ENCODE measurements at places on chromosomes 2 and 18.

- no peak for DNase-seq
These were observed 245.0 kb upstream of the NT5C1B start for GRCh38 chr2:18834341-18834740.

DNA sequence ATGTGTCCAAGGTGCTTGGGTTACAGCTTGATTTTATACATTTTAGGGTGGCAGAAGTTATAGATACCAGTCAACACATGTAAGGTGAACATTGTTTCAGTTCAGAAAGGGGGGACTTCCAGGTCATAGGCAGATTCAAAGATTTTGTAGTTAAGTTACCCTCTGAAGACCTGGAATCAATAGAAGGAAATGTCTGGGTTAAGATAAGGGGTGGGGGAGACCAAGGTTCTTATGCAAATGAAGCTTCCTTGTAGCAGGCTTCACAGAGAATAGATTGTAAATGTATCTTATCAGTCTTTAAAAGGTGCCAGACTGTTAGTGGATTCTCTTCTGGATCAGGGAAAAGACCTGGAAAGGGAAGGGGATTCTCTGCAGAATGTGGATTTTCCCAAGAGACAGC, 42.4 kb downstream of the BMPR2 start:
- no peak for DNase-seq

GRCh38 chr2:111909079-111909478, 10.7 kb downstream of the MERTK start:
- no peak for DNase-seq

- no peak for DNase-seq
These were observed at the start of gene DHRS9 for GRCh38 chr2:169069341-169069740. TSS of gene DHRS9 (plus strand) at chr2:169069563. CDS start at chr2:169081582, 12,019 bp downstream.

DNA sequence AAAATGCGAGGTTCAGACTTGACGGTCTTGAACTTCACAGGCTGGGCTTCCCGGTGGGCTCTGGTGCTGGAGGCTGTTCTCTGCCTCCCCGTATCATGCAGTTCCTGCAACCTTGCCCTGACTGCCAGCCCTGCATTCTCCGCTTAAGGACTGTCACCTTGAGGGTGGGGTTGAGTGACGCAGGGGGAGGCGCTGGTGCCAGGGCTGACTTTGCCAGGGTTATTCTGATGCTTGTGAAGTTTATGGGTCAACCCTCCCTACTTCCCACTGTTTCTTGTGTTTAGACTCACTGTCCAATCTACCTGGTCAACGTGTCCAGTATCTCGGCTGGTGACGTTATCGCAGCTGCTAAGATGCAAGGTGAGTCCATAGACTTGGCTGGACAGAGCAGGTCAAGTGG, 37.5 kb upstream of the MAPRE3 start:
- no peak for DNase-seq

DNA sequence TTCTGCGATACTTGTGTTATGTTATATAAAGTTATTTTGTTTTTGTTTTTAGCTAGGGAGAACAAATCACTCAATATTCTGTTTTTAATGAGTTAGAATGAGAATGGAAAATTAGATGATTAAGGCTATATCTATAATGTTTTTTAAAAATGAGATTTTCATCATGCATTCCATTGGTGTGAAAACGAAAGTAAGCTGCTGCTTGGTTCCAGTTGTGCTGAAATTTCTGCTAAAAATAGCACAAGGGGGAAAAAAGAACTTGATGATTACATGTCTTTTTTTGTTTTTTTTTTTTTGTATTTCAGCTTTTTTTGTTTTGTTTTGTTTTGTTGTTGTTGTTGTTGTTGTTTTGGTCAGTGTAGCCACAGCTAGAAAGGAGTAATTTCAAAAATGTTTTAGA, 242.6 kb upstream of the KCNJ3 start:
- no peak for DNase-seq

GRCh38 chr2:45299361-45299760, 290.1 kb upstream of the SIX2 start:
- DNase-seq, result no peak

DNA sequence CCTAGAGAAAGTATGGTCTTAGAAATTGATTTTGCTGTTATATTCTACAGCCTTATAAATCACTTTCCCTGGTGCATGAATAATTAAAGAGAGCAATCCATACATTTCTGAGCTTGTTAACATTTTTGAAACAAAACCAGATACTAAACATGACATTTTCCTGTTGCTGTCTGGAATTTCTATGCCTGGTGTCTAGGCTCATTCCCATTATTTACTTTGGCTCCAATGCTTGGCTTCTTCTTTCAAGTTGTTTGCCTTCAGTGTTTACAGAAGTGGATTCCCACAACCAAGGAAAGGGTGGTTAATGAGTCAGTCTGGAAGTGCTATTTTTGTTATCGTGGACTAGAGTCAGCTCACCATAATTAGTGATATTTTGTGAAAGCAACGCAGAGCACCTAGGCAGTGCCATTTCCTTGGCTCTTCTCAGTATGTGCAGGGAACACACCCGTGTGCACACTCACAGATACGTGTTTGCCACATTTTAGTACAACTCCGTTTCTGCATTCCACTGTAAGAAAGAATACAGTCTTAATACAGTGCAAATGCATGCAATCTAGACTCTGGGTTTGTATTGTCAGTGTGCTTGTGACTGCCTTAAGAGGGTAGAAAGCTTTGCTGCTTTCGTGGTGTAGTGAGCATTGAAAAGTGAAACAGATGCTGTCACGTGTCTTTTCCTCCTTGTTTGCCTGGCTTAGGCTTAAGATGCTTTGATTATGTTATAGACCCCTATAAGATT, 185.0 kb upstream of the RASGRP3 start:
- no peak for DNase-seq

DNA sequence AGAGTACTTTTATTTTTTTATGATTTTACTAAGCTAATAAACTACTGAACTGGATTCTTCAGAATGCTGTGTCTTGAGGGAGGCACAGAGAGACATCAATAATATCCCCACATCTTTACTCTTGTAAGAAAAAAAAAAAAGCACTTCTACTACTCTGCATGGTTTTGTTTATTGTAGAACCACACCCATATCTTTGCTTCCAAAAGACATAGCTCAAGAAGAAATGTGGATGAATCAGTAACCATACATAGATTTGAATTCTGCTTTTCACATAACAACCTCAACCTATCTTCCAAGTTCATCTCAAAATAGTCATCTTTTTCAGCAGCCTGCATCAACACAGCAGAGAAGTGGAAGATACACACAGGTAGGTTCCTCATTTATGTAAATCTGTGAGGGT, 12.2 kb upstream of the COL5A2 start:
- DNase-seq, result no peak

DNA sequence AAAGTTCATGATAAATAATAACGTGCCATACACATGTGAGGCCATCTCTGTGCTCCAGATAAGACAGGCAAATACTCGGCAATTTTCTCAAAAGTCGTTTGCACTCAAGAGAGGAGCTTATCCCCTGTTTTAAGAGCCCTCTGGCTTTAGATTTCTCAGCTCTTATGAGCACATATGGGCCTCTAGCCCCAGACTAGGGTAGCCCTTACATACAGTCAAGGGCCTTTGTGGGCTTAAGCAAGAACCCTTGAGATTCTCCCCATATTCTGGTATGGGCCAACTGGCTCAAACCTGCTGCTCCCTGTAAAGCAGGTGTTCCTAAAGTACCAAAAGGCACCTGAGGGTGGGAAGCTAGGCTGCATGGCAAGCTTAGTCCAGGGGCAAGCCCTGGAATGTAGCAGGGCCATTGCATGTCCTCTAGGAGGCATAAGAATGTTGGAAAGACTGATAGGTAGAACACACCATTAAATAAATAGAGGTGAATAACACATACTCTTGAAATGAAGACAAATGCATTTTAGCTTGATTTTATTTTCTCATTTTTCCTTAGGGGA, 66.1 kb downstream of the FASTKD2 start:
- no peak for DNase-seq

DNA sequence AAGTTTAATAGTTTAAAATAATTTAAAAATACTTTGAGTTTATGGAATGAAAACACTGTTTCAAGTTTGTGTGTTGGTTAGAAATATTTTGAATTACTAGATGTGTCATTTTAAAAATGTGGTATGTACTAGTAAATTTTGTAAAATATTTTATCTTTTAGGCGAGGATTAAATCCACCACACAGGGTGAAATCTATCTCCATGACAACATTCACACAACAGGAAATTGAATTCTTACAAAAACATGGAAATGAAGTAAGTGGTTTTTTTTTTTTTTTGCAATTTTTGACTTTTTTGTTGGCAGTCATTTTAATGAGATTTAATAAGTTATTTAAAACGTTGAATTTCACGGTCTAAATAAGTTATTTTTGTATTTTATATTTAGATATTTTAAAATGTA, 19.4 kb downstream of the AGFG1 start:
- DNase-seq, result no peak

DNA sequence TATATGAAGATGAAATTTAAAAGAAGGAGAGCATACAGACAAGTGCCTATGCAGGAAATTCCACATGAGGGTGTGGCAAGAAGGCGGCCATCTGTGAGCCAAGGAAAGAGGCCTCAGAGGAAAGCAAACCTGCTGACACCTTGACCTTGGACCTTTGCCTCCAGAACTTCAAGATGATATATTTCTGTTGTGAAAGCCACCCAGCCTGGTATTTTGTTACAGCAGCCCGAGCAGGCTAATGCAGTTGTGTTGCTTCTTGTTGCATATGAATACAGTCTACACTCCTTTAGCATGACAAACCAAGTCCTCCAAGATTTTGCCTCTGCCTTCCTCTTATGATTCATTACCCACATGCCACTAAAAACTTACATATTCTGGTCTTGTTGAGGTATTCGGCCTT, 374.8 kb upstream of the TRIB2 start:
- no peak for DNase-seq

GRCh38 chr2:238692562-238692961, 155.3 kb upstream of the TWIST2 start:
- DNase-seq, result no peak

- no peak for DNase-seq
These were observed 59.0 kb upstream of the LAPTM4A start for GRCh38 chr2:20110383-20110782.

GRCh38 chr2:8998418-8999101, 4.9 kb downstream of the MBOAT2 start:
- DNase-seq, result no peak

GRCh38 chr18:32287873-32288272, 98.0 kb downstream of the MEP1B start:
- no peak for DNase-seq

- DNase-seq, result no peak
These were observed 74.3 kb upstream of the ST3GAL5 start for GRCh38 chr2:85963068-85963467.

GRCh38 chr18:5456577-5457461, 87.0 kb downstream of the EPB41L3 start:
- DNase-seq, result no peak

GRCh38 chr2:160205505-160205904, 5.4 kb upstream of the ITGB6 start:
- DNase-seq, result no peak

DNA sequence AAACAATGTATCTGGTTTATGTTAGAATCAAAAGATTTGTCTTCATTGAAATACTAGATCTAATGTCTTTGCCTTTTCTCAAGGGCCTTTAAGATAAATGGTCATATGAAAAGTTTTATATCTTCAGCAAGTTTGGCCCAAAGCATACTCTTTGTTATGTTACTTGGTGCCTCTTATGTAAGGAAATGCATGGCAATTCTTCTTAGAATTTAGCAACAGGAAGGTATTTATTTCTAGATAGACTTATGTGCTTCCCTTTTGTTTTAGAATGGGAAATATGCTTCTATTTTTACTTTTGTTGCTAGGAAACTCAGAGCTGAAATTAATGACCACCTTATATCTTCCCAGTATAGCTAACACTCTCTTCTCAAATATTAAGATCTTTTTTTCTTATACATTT, 117.4 kb upstream of the DLX2 start:
- no peak for DNase-seq

- DNase-seq, result no peak
These were observed 70.7 kb downstream of the HDAC4 start for GRCh38 chr2:239329972-239330572.

DNA sequence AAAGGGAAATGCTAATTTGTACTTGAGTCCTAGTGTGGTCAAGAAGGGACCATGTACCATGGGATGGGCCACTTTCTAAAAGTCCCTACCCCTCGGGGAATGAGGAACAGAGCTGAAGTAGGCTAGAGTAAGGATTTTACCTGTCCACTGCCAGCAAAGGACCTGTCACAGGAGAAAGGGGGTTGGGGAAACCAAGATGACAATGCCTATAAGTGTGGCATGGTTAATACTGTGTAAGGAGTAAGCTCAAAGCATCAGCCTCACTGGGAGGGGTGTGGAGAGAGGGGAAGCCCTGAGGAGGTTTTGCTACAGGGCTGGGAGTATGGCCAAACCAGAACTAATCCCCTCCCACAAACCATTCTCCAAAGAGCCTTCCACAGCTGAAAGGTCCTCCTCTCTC, 15.8 kb downstream of the GKN2 start:
- DNase-seq, result no peak

DNA sequence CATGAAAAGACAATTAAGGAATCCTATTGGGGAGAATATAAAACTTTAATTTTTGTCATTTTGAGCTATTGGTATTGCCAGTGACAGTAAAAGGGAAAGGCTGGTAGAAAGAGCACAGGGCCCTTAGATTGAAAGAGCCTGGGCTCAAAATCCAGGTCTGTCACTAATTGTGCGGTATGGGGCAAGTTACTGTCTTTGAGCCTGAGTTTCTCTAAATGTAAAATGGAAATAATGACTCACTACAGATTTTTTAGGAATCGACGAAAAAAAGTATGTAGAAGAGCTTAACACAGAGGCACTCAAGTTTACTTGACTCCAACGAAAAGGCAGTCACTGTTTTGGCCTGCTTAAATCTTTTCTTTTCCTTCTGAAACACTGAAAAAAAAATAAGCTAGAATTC, 7.0 kb downstream of the NDUFV2 start:
- no peak for DNase-seq

DNA sequence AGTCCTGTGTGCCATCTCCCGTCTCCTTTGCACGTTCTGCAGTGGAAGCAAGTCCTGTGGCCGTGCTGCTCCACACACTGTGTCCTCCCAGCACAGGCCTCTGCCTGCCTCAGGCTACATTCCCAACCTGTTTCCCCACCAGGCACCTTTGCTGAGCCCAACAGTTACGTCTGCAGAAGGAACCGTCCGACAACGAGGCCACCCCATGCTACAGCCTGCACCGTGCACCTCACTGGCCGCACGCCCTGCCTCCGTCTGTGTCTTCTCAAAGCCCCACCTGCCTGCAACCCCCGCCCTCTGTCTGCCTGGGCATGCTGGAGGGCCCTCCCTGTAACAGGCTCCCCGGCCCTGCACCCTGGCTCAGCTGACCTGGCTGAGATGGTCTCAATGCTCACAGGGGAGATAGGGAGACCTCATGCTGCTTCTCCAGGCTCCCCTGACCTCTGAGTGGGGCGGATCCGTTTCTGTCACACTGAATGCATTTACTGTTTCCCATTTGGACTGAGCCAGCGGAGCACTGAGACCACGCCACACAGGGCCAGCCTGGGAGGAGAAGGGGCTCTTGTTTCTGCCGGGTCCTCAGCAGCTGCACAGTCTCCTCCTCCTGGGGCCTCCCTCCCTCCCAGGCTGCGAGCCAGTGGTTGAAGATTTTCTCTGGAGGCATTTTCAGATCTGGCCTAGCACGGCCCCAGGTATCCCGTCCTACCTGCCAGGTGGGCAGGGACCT, 109.1 kb upstream of the OTOS start:
- DNase-seq, result no peak

- DNase-seq, result peak; percentile 27
These were observed 818 bp downstream of the ITGB1BP1 start for GRCh38 chr2:9422321-9423099.
